ENCODE measurements at places on chromosomes 6 and 20. TPM values are rescaled to one million over a fixed set of nuclear protein-coding genes. Genes with fewer than 3 reads are reported as not detected.

ZNF334 gene
- 14.0 TPM for total RNA-seq

HLA-DRB5 gene
- total RNA-seq, result not detected

APCDD1L gene
- 1.6 TPM for total RNA-seq

STX11 gene
- 0.16 TPM for total RNA-seq

OSER1 gene
- total RNA-seq, result 12.6 TPM

VGLL2 gene
- total RNA-seq, result not detected

SULF2 gene
- total RNA-seq, result 1.9 TPM

ANGPT4 gene
- not detected for total RNA-seq

PRR18 gene
- total RNA-seq, result not detected

MYB gene
- total RNA-seq, result 0.54 TPM

IL17A gene
- total RNA-seq, result not detected

DLK2 gene
- total RNA-seq, result 0.36 TPM

UST gene
- 27.1 TPM for total RNA-seq

CGA gene
- total RNA-seq, result not detected

PGC gene
- total RNA-seq, result not detected

DNA sequence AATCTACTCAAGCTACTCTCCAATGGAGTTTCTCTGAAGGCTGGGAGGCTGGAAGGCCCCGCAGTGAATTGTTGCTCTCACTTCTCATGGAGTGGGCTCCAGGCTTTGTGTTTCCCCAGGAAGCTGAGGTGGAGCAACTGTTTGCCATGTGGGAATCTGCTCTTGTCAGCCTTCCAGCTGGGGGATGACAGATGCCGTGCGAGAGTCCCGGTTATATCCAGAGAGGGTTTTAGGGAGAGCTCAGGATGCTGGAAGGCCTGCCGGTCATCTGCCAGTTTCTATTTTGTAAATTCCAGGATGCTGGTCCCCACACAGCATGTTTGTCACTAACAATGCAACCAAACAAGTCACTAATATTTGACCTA, 98.2 kb upstream of the NAA20 start:
- no peak for DNase-seq

DNA sequence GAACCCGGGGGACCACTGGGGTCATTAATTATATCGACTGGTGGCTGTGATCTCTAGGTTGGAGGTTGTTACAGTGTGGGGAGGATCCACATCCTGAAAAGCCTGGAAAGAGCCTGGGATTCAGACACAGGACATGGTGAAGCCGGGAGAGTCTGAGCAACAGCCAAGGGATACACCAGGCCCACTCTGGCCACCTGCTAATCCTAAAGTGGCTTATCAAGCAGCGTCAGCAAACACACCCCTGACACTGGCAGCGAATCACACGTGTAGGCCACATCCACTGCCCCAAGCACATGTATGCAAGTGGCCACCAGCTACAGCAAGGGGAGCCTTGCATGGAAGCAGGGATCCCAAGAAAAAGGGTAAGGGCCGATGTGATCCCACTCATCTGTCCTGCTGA, 41.0 kb downstream of the GFOD1 start:
- DNase-seq, result no peak

DNA sequence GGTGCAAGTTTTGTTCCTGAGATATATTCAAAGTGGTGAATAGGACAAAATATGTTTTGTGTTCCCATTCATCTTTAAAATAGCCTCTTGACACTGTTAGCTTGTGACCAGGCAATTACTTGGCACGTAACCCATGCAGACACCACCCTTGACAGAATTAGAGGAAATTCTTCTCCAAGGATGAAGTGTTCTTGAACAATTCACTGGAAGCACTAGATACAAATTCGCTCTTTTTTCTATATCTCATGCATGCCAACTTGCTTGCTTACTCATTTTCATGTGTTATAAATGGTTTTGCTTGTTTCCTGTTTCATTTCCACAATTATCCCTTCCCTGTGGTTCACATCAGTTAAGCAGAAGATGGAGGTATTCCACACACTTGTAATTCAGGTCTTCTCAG, 105.2 kb upstream of the MAN1A1 start:
- DNase-seq, result peak; percentile 71

DNA sequence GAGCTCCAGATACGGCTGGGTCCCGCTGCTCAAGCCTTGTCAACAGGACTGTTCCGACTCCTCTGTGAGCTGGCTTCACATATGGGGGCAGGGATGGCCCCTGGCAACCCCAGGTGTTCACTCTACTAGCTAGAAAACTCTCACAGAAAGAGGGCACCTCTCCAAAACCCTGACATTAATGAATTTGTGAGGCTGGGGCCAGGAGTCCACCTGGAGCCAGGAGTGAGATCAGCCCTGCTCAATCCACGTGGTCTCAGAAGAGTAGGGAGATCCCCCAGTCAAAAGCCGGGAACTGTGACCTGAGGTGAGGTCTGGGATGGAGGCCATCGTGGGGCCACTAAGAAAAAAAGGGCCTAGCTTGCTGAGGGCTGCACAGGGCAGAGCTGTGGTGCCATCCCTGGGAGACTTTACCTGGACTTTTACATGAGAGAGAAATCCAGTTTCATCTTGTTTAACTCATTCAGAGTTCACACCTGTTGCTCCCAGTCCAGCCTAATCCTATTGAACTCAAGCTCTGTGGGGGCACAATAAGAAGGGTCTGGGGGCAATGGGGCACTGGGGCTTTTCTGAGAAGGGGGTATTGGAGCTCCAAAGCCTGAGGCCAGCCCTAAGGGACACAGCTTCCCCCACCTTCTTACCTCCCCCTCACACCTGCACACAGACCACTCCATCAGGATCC, 144.3 kb upstream of the MLN start:
- DNase-seq, result no peak

- no peak for DNase-seq
Observed at GRCh38 chr20:9200196-9200595, 131.3 kb downstream of the PLCB4 start.

DNA sequence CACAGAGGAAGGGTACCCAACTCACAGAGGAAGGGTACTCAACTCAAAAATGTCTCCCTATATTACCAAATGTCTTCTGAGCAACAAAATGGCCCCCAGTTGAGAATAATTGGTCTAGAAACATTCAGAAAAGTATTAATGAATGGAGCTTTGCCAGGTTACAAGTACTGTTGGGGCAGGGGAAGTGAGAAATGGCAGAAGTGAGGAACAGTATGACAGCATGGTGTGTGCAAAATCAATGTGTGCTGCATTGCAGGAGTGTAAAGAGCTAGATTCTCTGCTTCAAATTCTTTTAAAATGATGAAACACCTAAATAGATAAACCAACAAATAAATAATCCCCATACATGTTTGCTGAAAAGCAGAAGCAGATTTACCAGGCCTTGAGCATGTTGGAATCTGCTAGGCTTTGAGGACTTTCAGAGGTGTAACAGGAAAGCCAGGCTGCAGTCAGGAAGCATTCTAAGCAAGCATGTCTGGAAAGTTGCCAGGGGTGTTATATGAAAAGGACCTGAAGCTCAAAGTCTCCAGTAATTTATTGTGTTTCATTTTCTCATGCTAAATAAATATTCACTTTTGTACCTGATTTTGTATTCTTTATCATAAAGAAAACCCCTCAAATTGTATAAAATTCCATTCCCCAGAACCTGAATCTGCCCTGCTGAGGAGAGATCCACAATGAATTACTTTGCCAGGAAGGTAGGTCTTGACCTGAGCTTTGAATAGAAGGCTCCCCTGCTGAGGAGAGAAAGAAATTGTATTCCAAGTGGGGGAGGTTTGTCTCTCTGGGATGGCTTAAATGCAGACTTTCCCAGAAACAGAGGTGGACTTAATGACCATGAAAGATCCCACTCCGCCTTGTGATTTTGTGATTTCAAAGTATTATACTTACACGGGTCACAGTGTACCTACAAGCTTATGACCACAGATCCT, 265.0 kb upstream of the MARCKS start:
- peak; percentile 57 for DNase-seq

DNA sequence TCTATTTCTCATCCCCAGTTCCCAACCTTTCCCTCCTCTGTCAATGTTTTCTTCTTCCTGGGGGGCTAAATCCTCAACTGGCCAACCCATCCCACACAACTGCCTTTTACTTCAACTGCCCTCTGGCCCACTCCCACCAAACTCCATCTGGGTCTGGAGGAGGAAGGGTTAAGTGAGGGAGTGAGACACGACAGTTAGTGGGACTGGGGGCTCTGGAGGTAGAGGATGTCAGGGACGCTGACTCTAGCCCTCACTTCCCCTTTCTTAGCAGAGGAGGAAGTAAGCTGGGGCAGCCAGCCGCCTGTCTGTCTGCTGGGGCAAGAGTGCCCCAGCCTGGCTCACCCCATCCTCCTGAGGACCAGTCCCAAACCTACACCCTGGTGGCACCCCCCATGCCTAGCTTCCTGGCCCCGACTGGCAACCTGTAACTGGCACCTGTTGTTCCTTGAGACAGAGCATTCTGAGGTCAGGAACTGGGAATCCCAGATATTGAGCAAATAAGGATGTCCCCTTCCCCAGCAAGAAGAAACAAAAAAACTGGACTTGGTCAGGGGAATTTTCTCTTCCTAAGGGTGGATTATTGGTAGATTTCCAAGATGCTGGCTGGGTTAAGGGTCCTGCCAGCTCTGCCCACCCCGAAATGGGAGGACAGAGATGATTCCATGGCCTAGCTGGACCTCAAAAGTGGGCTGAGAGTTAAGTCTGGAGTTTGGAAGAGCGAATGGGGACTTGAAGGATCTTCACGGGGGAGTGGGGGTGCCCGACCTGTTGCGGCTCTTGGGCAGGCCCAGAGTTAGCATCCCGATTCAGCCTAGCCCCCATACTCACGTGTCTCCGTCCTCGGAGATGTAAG, 971 bp downstream of the NFKBIE start:
- no peak for DNase-seq

- no peak for DNase-seq
Observed at GRCh38 chr20:43789593-43789992, 62.8 kb upstream of the GTSF1L start.

DNA sequence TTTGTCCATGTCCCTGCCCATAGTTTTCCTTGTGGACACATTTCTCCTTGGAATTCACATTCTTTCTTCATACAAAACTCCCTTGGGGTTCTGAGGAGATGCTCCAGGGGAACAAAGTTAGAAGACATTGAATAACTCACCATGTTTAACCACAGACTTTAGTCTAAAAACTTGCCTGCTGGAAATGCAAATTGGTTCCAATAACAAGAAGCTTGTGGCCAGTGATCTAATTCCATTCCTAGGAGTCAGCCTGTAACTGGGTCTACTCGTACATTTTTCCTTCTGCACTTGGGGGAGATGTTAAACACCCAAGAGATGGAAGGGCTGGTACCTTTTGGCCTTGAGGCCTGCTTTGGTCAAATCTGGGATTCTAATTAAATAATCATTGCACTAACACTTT, 60.2 kb downstream of the SCML4 start:
- DNase-seq, result peak; percentile 41

DNA sequence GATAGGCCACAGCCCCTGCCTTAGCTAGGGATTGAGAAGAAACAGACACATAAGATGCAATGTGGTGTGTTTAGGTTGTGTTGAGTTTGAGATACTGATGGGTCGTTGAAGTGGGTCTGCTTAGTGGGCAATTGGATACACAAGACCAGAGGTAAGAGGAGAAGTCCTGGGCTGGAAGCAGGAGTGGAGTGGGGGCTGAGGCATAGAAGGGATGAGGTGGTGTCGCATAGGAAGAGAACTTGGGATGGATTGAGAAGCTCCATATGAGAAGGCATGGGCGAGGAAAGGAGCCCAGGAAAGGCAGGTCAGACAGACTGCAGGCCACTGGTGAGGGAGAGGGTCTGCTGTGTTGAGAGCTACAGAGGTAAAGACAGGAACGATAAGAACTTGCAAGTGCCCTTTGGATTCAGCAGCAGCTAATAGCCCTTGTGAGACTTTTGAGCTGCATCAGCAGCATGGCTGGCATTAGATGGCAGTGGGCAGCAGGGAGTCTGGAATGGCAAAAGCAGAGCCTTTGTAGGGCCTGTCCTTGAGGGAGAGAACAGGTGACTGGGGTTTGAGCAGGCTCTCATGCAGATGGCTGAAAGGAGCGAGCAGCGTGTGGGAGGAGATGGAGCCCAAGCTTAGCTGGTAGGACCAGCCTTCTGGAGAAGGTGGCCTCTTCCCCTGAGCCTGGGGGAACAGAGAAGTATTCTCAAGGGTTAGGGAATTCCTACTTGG, 33.2 kb downstream of the PLCG1 start:
- DNase-seq, result no peak

GRCh38 chr6:52346503-52346902, 15.4 kb upstream of the PAQR8 start:
- peak; percentile 16 for DNase-seq

- DNase-seq, result no peak
Observed at GRCh38 chr6:75201901-75202672, 3.8 kb downstream of the COL12A1 start.

GRCh38 chr6:16840725-16841124, 79.5 kb upstream of the ATXN1 start:
- no peak for DNase-seq

GRCh38 chr6:3013486-3013885, 13.8 kb downstream of the NQO2 start:
- no peak for DNase-seq

GRCh38 chr6:163001330-163001729, 273.6 kb downstream of the PACRG start:
- DNase-seq, result no peak

GRCh38 chr6:148492654-148493290, 150.1 kb downstream of the SASH1 start:
- peak; percentile 60 for DNase-seq

GRCh38 chr6:154861825-154862224, 128.6 kb downstream of the SCAF8 start:
- no peak for DNase-seq

DNA sequence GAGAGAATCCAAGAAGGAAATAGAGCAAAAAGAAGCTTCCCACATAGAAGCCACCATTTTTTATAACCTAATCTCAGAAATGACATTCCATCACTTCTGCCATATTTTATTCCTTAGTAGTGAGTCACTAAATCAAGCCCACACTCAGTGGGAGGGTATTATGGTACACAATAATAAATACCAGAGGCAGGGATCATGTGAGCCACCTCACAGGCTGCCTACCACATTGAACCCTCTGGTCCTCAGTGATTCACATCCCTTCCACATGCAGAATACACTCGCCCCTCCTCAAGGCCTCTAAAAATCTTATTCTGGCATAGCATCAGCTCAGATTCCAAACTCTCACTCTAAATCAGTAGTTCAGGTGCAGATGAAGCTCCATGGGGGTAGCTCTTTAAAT, 49.4 kb downstream of the TMC2 start:
- peak; percentile 47 for DNase-seq

- peak; percentile 98 for DNase-seq
Observed at GRCh38 chr6:119158057-119158848, 79.8 kb upstream of the FAM184A start.

- peak; percentile 92 for DNase-seq
Observed at GRCh38 chr6:121334299-121335086, at the start of gene TBC1D32. Gene TBC1D32, minus strand, starts transcription at chr6:121334480. Its CDS starts 50 bp downstream, at chr6:121334430.

GRCh38 chr6:137145421-137145820, 28.0 kb downstream of the IL22RA2 start:
- peak; percentile 35 for DNase-seq

- no peak for DNase-seq
Observed at GRCh38 chr20:4896971-4897497, 104.3 kb downstream of the SLC23A2 start.

GRCh38 chr6:160038479-160038878, 69.6 kb downstream of the IGF2R start:
- no peak for DNase-seq

- no peak for DNase-seq
Observed at GRCh38 chr6:160043784-160044183, 74.9 kb downstream of the IGF2R start.

GRCh38 chr6:64146094-64146493, 510.5 kb downstream of the PHF3 start:
- no peak for DNase-seq

- DNase-seq, result peak; percentile 87
Observed at GRCh38 chr6:144190593-144190992, 40.3 kb downstream of the STX11 start.

- DNase-seq, result no peak
Observed at GRCh38 chr20:2144850-2145249, 43.2 kb downstream of the STK35 start.

Data from fibroblast of the aortic adventitia (primary cell).